ENCODE measurements at places on chromosomes 2 and 18.

DNA sequence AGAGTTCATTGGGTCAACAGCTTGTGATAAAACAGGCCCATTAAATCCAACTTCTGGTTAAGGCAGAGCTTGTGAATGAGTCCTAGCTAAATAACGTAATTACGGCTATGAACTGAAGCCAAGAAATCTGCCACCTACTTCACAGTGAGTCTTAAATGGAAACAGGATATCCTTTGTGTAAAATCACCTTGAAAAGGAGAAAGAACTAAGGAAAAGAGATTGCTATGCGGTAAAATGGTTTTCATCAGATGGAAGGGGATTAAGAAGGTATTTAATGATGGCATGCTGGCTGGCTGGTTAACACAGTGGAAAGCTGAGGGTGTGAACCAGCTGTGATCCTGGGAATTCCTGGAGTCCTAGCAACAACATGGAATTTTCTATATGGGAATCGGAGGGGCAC is 156.6 kb downstream of the DOK6 start:
- DNase-seq, result no peak

DNA sequence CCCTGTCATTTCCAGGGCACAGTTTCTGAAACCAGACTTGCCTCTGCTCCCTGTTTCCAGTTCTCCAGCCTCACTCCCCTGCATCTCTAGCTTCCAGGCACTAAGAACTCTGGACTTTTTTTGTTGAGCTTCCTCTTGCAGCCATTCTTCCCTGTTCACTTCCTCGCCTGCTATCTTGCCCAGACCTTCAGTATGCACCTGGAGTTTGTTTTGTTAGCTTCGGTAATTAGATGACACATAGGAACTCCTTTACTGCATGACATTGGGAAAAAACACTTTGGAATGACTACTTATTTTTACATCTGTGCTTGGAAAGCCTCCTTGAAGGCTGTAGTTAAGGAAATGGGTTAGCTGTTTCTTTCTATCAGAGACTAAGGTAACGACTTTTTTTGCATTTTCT is 35.2 kb downstream of the OTOF start:
- DNase-seq, result no peak

GRCh38 chr2:219423652-219424377 is 5.6 kb downstream of the DES start:
- DNase-seq, result no peak

- no peak for DNase-seq
These were observed 201.3 kb downstream of the GCA start for GRCh38 chr2:162545254-162545653.

DNA sequence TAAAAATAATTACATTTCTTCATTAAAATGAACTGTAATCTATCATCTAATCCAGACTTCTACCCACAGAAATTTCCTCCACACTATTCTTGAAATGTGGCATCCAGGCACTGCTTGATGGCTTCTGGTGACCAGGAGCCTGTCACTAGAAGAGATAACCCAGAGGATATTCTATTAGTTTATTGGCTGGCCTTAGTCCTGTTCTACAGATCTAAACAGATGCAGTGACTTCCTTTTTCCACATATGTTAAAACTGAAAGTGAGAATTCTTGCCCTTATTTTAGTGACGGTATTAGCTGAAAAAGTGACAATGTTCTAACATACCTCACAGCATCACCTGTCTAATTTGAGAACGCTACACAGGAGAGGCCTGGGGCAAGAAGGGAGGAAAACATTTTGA is 775.4 kb downstream of the TSN start:
- no peak for DNase-seq
